ENCODE measurements at places on chromosomes 7 and 10.

DNA sequence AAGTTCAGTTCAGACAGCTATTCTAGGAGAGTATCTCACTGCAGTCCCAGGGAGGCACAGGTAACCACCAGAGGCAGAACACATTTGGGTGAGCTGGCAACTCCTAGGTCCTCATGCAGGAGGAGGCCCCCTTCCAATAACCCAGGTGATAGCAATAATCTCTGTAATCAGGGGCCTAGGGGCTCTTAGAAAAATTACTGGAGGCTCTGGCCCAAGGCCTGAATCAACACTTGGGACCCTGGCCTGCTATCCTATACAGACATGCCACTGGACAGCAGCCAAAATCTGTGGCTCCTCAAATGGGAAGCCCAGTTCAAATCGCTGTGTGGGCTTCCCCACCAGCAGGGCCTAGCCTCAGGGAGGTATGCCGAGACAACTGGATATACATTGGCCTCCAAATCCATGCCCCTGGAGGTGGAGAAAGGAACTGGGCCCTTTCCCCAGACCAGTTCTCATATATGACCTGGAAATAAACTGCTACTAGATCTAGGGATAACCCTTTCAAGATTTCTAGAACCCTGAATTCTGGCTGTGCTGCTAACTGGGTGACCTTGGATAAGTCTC is 1.6 kb downstream of the AVPI1 start:
- peak; percentile 30 for DNase-seq

GRCh38 chr10:119420950-119421875 is 121.3 kb downstream of the RGS10 start:
- DNase-seq = no peak

GRCh38 chr7:99380032-99380822 is 5.7 kb downstream of the ARPC1B start:
- DNase-seq = peak; percentile 48

DNA sequence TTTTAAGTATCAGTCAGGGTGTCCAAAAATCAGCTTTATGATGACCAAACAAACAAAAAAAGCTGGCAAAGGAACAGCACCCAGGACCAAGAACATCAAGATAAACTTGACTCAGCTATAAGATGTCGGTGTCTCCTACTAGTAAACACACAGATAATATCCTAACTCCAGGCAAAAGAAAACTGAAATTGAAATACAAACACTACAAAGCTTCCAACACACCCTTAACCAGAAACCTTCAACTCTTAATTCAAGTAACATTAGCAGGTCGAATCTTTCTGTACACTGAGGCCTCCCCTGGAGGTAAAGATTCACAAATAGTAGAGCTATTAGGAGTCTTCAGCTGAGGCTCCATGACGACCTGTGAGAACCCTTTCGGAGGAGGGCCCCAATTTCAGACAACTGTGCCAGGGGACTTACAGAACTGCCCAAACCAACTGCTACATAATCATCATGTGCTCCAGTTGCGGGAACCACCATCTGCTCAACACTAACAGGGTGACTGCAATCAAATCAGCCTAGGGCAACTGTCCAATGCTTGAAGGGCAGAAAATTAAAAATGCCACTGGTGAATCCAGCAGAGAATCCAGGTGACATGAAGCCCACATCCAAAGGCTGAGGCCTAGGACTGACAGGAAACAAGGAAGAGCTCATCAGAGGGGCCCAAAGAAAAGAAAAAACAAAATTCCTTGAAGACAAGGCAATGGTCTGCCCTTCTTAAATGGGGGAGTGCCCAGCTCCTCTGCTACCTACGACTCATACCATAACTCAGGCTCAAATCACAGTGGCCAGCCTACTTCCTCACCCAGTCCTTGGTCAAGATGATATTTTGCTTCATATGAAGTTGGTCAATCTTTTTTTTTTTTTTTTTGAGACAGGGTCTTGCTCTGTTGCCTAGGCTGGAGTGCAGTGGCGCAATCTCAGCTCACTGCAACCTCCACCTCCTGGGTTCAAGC is 20.0 kb downstream of the XPNPEP1 start:
- peak; percentile 53 for DNase-seq

DNA sequence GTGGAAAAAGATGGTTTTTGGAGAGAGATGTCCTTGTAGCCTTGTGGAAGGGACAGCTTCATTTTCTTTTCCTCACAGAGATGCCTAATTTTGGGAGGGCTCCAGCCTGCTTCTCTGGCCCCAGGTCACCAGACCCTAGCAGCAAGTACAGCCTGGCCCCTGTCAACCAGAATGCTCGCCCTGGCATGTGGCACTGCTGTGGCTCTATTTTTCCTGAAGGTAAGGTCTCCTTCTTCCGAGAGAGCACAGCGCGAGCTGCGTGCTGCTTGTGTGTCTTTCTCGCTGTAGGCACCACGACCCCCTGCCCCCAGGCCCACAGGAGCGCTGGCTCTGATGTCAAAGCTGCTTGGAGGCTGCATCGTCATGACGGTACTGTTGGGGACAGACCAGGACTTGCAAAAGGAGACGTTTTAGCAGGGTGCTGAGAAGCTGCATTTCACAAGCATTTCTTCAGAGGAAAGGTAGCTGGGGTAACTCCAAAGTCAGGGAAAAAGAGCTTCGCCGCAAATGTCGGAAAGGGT is 58.7 kb downstream of the CLEC2L start:
- DNase-seq = no peak

DNA sequence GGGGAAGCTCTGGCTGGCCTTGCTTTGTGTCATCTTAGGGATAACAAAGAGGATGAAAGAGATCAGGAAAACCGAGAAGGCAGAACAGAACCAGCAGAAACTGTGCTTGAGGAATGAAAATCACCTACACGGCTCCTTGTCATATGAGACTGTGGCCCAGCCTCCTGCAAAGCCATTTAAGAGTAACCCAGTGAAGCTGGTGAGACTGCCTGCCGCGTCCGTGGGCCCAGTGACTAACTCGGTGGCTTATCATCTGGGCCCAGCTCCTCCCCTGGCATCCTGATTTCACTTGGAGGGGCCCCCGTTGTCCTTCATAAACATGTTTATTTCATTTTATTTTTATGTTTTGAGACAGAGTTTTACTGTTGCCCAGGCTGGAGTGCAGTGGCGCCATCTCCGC is 30.7 kb downstream of the HTRA1 start:
- no peak for DNase-seq

DNA sequence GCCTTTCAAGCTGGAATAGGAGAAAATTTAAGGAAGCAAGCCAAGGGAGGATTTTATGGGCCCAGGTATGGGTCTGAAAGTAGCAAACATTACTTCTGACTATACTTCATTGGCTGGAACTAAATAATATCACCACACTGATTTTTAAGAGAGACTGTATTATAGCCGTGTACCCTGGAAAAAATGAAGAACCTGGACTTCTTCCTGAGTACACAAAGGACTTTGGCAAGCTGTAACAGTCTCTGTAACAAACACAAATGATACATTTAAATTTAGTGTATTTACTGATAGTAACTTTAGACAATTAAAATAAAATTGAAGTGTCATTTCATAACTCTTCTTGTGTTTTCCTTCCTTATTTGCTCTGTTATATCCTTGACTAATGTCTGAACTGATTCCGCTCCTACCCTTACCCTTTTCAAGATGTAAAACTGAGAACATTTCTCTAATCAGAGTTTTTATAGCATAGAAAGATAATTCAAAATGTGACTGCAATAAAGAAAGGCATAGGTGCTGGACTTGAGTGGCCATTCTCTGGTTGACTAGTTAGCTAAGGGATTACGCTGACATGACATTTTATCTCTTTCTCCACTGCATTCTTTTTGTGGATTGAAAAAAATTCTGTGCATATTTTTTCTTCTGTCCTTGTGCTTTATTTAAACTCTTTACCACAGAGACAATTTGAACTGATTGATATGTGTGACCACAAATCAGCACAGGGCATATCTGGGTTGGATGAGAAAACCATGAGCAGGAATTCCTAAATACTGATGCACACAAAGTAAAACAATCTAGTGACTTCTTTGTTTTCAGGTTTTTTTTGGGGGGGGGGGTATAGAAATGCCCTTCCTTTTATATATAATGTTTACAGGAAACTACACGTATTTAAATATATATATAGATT is 349.7 kb downstream of the MDFIC start:
- DNase-seq = peak; percentile 93

DNA sequence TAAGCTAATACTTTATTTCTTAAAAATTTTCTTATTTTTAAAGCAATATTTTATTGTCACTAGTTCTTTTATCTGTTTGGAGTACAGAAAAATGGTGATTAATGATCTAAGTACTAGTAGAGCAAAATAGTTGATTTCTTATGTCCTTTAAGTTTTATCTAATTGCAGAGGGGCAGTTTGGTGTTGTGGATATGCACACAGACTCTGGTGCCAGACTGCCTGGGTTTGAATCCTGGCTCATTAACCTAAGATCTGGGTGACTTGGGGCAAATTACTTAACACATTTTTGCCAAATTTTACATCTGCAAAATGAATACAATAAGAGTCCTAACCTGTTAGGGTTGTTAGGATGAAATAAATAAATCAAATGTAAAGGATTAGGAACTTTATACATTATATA is 10.7 kb upstream of the PRPS1L1 start:
- no peak for DNase-seq

GRCh38 chr10:34615770-34616169 is 199.3 kb downstream of the PARD3 start:
- DNase-seq = peak; percentile 72

- no peak for DNase-seq
Measured at GRCh38 chr10:47309408-47310089, 9.6 kb downstream of the GDF10 start.

DNA sequence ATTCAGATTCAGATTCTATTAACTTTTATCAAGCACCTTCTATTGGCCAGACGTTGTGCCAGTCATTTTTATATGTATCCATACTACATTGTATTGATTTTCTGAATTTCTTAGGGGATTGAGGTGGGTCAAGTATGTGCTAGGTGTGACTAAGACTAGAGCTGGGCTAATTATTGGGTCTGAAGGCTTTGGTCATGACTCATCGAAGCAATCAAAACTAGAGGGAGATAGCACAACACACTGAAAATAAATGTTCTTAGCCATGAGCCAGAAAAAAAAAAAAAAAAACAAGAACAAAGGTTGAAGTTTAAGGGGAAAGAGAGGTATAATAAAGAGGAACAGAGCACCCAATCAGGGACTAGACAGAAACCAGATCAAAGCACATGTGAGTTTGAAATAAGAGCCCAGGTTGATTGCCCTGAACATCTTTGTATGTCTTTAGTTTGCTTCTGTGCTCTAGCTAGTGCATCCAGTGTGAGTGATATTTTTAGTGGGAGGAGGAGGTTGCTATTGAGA is 171.6 kb upstream of the FOXP2 start:
- peak; percentile 39 for DNase-seq

GRCh38 chr10:131102147-131102546 is 209.4 kb downstream of the TCERG1L start:
- DNase-seq = no peak

- DNase-seq = peak; percentile 1
Measured at GRCh38 chr7:14197280-14197679, 207.8 kb upstream of the ETV1 start.

DNA sequence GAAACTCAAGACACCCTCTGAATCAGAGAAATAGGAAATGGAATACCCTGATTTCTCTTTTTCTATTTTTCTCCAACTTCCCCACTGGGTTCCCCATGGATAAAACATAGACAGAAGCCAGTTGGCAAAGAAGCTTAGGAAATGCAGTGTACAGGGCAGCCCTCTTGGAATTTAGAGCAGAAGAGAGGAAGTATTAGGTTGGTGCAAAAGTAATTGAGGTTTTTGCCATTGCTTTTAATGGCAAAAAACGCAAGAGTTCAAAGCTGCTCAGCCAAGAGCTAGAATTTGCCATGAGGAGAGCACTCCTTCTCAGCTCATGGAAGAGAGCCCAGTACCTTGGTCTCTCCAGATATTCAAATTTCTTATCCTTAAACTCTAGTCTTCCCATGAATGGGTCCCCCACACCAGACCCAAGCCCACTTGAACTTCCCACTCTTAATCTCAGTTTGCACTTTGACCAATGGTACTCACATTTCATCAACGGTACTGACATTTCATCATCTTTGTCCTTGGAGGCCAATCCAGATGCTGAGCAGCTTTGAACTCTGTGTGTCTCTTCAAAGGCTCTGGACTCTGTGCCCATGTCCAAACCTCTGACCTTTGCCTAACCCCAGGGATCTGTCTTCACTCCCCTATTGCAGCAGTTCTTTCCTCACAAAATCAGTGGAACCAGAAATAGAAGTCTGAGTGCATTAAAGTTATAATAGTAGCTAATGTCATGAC is 73.2 kb upstream of the PPP1R3C start:
- DNase-seq = no peak

DNA sequence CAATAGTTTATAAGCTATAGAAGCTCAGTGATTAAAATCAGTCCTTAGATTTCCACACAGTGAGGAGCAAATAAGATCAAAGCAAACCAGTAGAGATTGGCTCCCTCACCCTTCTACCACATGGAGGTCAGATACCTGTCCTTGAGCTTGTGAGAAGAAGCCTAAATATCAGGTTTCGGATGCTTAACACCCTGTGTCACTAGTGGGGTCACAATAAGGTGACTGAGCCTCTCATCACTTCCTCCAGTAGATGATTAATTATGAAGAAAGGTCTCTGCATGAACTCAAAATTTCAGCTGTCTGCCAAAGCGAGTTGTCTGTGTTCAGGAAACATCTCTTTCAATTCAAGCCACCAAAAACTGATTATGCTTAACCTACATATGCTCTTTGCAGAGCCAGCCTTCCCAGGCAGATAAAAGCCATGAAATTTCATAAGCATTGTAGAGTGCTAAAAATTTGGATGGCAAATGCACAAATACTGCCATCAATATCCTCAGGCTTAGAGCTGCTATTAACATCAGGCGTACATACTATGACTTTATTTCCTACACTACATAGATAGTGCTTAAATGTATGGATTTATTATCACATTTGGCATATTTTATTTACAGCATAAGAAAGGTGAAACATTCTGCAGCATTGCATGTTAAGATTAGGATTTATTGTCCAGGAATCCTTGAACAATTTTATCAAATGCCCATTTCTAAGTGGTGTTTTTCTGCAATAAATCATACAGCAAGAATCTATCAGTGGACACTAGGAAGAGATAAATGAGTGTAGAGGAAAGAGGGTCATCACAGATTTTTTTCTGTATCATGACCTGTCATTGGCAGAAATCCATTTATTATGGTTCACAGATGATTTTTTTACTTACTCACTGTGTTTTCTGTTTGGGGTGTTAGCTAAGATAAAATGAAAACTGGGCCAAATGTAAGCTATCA is 285.1 kb upstream of the SP8 start:
- no peak for DNase-seq

DNA sequence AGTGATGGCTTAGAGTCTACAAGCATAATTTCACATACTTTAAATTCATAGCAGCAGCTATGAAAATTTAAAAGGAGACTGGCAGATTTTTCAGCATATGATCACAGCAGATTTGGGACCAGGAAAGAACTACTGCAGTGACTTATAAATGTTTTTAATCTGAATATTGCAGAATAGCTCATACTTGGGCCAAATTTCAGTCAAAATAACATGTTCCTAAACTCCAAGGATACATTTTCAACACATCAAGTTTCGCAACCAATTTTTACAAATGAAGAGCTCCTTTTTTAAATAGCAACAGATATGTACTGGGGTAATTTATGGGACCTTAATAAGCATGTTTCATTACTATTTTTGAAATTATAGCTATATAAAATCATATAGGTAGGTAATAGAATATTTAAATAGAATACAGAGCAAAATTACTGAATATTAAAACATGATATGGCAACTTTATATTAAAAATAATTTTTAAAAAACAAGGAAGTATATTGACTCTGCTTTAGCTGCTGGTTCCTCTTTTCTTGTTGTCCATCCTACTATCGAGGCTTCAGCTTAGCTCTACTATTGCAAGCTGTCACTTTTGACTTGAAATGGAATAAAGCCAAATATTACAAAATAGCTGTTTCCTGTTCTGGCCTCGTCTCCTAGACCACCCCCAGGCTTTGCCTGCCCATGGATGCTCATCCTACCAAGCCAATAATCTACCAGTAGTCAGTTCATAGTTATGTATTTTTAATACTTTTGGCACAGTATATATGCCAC is 123.1 kb downstream of the NRBF2 start:
- peak; percentile 22 for DNase-seq

All from fibroblast of skin of back (primary cell).